Type B pancreatic cell (in vitro differentiated cells): ENCODE measurements at places on chromosomes 3 and 15. TPM values are rescaled to one million over a fixed set of nuclear protein-coding genes. Genes with fewer than 3 reads are reported as not detected.
A peak's percentile ranks its signal among the peaks of the same experiment; 100 is the strongest.

Gene C2CD4A
- 1.7 and 2.0 TPM in 2 replicates for total RNA-seq

Gene ALPK3
- 9.6 and 10.8 TPM in 2 replicates for total RNA-seq

Gene FRMD5
- total RNA-seq: 3.8 and 5.7 TPM in 2 replicates

Gene RBSN
- 20.5 and 29.1 TPM in 2 replicates for total RNA-seq

Gene CMTM7
- total RNA-seq: 8.2 and 20.4 TPM in 2 replicates

Gene RHCG
- 13.4 and 22.4 TPM in 2 replicates for total RNA-seq

Gene CAND2
- 5.5 and 11.1 TPM in 2 replicates for total RNA-seq

Gene IGF2BP2
- total RNA-seq: 101 and 140 TPM in 2 replicates

DNA sequence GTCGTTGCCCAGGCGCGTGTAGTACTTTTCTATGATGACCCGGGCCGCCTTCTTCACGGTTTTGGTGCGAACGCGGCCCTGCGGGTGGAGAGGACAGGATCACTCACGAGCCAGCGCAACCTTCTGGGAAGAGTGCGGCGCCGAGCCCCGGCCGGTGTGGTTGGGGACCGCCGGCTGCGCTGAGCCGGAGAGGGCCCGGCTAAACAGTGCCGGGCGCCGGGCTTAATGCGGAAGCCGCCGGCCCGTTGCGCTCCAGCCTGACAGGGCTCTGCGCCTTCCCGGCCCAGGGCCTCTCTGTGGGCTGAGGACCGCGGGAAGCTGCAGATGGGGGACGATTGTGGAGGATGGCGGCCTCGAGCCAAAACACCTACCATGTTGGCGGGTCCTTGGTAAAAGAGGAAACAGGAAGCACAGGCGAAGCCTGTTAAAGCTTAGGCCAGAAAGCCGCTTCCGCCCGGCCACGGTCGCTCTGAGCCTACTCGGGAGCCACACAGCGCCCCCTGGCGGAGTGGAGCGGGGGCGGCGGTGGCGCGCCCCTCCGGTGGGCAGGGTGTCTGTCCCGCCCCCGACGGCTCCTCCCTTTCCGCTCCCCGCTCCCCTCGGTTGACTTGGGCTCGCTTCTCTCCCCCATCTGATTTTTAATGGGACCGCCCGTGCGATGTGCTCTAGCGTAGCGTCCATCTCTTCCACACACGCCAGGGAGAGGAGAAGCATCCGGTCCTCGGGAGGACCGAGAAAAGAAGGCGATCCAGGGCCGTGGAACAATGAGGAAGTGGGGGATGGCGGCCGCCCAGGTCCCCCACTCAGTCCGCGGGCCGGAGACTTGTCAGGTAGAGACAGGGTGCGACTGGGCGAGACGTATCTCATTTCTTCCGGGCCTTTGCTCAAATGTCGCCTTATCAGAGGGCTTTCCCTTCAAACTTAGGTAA, at the start of gene RPS17:
Gene RPS17 (minus strand): TSS at position 403 of the 929 bp plus-strand sequence. CDS start 29 bp downstream, at position 374.
- H3K27ac ChIP-seq: peak within 1 kb of the TSS; percentile 94
- H3K4me1 ChIP-seq: peaks cover 22% of the 10 kb centered on the region
- peak; percentile 99 for DNase-seq
- peaks cover 32% of the 10 kb centered on the region for H3K36me3 ChIP-seq
- peaks cover 3% of the 10 kb centered on the region for H3K27me3 ChIP-seq

GRCh38 chr3:197713477-197713822, 23.3 kb downstream of the RUBCN start:
- no peaks in the 10 kb centered on the region for H3K27me3 ChIP-seq
- peaks cover 16% of the 10 kb centered on the region for H3K4me1 ChIP-seq
- DNase-seq: no peak
- peaks cover 21% of the 10 kb centered on the region for H3K36me3 ChIP-seq

DNA sequence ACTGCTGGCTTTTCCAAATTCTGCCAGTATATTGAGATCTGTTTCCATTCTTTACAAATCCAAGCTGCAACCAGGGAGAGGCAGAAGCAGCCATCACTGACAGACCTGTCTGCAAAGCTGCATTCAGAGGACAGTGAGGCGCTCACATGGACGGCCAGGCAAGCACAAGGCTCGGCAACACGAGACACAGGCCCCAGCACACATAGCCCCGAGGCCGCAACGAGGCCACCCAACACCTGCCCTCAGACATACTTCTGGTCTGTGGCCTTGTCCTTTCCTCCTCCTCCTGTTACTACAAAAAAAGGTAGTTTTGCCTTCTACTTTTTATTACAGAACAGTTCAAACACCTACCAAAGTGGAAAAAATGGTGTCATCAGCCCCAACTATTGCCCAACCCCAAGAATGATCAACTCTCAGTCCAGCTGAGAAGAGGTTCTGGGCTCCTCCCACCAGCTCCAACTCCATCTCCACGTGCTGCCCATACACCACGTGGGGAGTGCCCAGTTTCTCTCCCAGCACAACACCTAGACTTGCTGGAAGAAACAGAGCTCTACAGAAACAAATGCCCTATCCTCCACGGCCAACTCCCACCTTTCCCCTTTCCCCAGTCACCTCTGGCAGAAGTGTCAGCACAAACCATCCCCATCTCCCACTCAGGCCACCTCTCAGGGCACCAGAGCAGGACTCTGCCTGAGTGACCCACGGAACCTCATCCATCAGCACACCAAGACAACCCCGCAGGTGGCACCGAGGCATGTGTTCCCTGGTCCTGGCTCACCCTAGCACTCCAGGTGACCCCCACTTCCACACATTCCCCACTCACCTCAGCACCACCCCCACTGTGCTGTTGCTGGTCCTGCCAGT, 7.4 kb downstream of the ZXDC start:
- peaks cover 51% of the 10 kb centered on the region for H3K36me3 ChIP-seq
- H3K4me1 ChIP-seq: peaks cover 15% of the 10 kb centered on the region
- no peaks in the 10 kb centered on the region for H3K27me3 ChIP-seq
- no peak overlapping the region for H3K27ac ChIP-seq
- no peak overlapping the region for H3K4me3 ChIP-seq

GRCh38 chr3:104536715-104537114, 830.0 kb upstream of the ALCAM start:
- no peak overlapping the region for H3K4me3 ChIP-seq
- H3K36me3 ChIP-seq: peaks cover 5% of the 10 kb centered on the region
- no peak overlapping the region for H3K27ac ChIP-seq
- no peaks in the 10 kb centered on the region for H3K27me3 ChIP-seq
- H3K4me1 ChIP-seq: no peaks in the 10 kb centered on the region

GRCh38 chr3:23161896-23162570, 41.1 kb upstream of the UBE2E2 start:
- no peaks in the 10 kb centered on the region for H3K36me3 ChIP-seq
- DNase-seq: no peak
- peaks cover 18% of the 10 kb centered on the region for H3K4me1 ChIP-seq
- H3K27ac ChIP-seq: peak overlapping the region; percentile 91

DNA sequence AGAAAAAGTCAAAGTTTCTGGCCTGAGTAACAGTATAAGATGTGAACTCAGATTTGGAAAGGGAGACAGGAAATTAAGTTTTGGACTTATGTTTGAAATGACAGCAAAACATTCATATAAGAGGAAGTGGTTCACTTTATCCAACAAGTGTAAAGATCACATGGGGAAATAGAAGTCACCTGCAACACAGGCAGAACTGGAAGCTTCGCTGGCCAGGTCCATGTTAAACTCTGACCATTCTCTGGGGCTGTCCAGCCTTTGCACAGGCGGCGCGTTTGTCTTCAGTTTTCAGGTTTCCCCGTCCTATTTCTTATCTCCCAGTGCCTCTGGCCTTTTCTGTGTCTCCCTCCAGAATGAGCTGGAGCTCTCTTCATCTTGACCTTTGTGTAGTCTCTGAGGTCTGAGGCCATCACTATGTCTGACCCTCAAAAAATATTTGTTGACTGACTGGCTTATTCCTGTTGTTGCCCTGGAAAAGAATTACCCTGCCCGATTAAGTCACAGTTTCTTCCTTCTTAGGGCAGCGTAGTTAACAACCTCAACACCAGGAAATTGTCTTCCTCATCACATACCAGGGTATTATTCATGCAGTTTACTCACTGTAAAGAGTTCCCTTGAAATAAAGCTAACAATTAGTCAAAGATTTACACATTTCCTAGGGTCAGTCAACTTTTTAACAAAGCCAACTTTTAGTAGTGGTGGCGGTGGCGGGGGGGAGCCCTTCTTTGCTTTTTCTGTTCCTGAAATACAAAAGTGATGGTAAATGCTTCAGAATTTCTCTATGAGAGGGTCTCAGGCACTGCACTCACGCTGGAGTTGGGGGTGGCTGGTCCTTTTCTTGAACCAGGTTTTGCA, 959 bp upstream of the RASA2 start:
- no peak for DNase-seq
- H3K4me3 ChIP-seq: peak overlapping the region; percentile 90
- peaks cover 3% of the 10 kb centered on the region for H3K27me3 ChIP-seq
- H3K4me1 ChIP-seq: peaks cover 21% of the 10 kb centered on the region

DNA sequence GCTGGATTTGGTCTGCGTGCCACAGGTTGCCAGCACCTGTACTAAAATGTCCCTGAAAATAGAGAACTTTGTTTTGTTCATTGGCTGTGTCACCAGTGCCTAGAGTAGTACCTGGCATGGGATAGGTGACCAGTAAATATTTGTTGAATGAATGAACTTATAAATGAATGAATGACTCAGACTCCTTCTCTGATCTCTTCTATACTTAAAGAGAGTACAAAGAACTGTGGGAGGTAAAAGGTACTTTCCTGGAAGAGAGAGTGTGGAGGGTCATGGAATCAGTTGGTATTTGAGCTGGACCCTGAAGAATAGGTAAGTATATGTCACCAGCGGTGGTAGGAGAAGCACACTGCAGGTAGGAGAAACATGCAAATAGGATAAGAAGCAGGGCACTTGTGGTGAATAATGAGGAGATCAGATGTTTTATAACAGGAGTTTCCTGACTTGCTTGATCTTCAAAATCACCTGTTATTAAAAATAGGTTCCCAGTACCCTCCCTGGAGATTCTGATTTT, 149.4 kb downstream of the LPP start:
- H3K27ac ChIP-seq: no peak overlapping the region
- no peak for DNase-seq
- H3K4me1 ChIP-seq: peaks cover 32% of the 10 kb centered on the region
- no peaks in the 10 kb centered on the region for H3K27me3 ChIP-seq
- no peak overlapping the region for H3K4me3 ChIP-seq

DNA sequence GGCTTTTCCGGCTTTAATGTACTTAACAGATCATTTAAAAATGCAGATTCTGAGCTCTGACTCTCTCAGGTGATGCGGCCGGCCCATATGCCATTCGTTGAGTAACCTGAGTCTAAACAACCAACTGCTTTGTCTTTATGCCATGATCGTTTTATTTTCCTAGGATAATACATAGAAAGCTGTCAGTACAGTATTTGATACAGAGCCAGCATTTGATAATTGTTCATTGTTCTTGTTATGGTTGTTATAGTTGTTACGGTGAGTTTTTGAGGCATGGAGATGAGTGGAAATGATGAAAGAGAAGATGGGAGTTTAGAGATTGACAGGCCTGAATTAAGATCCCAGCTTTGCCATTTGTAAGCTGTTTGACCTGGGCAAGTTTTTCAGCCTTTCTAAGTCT, 40.0 kb downstream of the TMEM45A start:
- no peak for DNase-seq
- H3K27ac ChIP-seq: no peak overlapping the region
- no peaks in the 10 kb centered on the region for H3K4me1 ChIP-seq
- peaks cover 14% of the 10 kb centered on the region for H3K27me3 ChIP-seq
- peaks cover 3% of the 10 kb centered on the region for H3K36me3 ChIP-seq

DNA sequence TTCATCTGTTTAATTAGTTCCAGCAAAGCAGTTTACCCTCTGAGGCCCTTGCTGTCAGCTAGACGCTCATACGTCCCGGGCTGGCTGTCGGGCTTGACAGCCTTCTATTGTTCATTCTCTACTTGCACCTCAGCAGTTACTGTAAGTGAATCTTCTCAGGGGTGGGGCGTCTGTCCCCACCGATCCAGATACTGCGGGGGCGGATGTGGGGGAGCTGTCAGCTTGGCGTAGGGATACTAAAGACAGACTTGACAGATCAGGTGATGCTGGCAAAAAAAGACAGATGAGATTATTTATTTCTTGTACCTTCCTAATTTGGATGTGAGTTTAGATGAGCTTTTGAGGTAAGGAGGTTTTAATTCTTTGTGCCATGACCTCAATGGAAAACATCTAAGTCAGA, 315.3 kb downstream of the NR2F2 start:
- peaks cover 7% of the 10 kb centered on the region for H3K27me3 ChIP-seq
- H3K4me3 ChIP-seq: no peak overlapping the region
- H3K36me3 ChIP-seq: no peaks in the 10 kb centered on the region
- DNase-seq: no peak
- H3K27ac ChIP-seq: no peak overlapping the region

DNA sequence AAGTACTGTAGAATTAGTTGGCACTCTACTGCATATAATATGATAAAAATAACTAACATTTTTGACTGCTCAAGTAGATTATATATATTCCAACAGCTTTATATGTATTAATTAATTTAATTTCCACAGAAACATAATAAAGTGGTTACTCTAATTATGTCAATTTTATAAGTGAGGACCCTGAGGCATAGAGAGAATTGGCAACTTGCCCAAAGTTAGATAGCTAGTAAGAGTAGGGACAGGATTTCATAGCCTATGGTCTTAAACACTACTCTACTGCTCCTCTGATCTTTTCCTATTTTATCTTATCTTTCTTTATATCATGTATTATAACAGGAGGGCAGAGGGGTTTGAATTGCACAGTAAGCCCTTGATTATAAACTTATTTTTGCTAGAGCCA, 418.7 kb upstream of the SGO1 start:
- peaks cover 7% of the 10 kb centered on the region for H3K36me3 ChIP-seq
- H3K4me1 ChIP-seq: no peaks in the 10 kb centered on the region

- no peaks in the 10 kb centered on the region for H3K27me3 ChIP-seq
- no peak overlapping the region for H3K4me3 ChIP-seq
- H3K27ac ChIP-seq: no peak overlapping the region
Measured at GRCh38 chr3:177758126-177758525, 560.8 kb upstream of the TBL1XR1 start.

GRCh38 chr3:140536926-140537726, 140.7 kb upstream of the TRIM42 start:
- H3K27ac ChIP-seq: no peak overlapping the region
- no peaks in the 10 kb centered on the region for H3K27me3 ChIP-seq
- DNase-seq: no peak
- H3K4me1 ChIP-seq: no peaks in the 10 kb centered on the region
- no peak overlapping the region for H3K4me3 ChIP-seq

GRCh38 chr3:13472286-13472685, 7.8 kb upstream of the HDAC11 start:
- no peak overlapping the region for H3K27ac ChIP-seq
- H3K27me3 ChIP-seq: no peaks in the 10 kb centered on the region
- no peak for DNase-seq
- no peaks in the 10 kb centered on the region for H3K36me3 ChIP-seq
- H3K4me3 ChIP-seq: no peak overlapping the region
- peaks cover 20% of the 10 kb centered on the region for H3K4me1 ChIP-seq

DNA sequence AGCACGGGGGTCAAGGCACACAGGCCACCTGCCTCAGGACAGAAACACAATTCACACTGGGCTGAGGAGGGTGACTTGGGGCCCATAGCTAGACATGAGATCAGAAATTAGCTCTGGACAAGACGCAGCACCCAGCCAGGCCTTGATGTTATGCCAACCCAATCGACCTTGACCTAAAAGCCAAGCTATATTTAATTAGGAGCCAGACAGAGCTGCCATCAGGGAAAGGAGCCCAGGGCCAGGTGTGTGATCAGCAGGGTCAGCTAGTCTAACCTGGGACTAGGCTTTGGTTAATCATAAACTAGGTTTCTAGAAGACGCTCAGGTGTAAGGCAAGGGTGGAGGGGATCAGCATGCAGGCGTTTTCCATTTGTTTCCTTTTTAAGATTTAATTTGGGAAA, 23.9 kb upstream of the SLC25A36 start:
- H3K27me3 ChIP-seq: no peaks in the 10 kb centered on the region
- no peak overlapping the region for H3K27ac ChIP-seq
- DNase-seq: no peak
- peak overlapping the region; percentile 48 for H3K4me3 ChIP-seq

- H3K4me1 ChIP-seq: peaks cover 19% of the 10 kb centered on the region
- no peak for DNase-seq
- no peak overlapping the region for H3K4me3 ChIP-seq
- H3K36me3 ChIP-seq: peaks cover 26% of the 10 kb centered on the region
- H3K27ac ChIP-seq: peak overlapping the region; percentile 32
- no peaks in the 10 kb centered on the region for H3K27me3 ChIP-seq
Measured at GRCh38 chr15:59166166-59166565, 40.5 kb upstream of the LDHAL6B start.
